Keratinocyte (primary cell): ENCODE measurements at places on chromosomes 13 and 19.
A peak's percentile ranks its signal among the peaks of the same experiment; 100 is the strongest.

GRCh38 chr13:78609464-78610205 is 6.3 kb upstream of the POU4F1 start:
- H3K36me3 ChIP-seq, result no peaks in the 10 kb centered on the region
- H3K27ac ChIP-seq, result no peak overlapping the region

- H3K36me3 ChIP-seq, result peaks cover 12% of the 10 kb centered on the region
- no peak for DNase-seq
- H3K4me1 ChIP-seq, result peaks cover 8% of the 10 kb centered on the region
- no peak overlapping the region for H3K4me3 ChIP-seq
- H3K27ac ChIP-seq, result no peak overlapping the region
These were observed 4.9 kb downstream of the SUGP1 start for GRCh38 chr19:19315444-19315843.

DNA sequence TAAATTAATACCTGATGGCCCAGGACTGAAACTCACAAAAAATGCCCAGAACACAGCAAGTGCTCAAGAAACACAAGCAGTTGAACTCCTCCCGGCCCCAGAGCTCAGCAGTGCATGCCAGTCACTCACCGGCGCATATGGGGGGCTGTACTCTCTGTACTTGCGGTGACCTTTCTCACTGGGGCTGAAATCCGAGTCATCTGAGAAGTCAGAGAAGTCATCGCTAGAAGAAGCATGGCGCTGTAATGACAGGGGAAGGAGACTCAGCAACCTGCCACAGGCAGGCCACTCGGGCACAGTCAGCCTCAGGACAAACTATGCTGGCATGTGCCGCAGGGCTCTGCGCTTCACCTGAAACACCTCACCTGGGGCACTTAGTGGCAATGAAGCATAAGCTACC is 19.7 kb downstream of the ZC3H4 start:
- DNase-seq, result no peak
- no peaks in the 10 kb centered on the region for H3K27me3 ChIP-seq
- H3K4me3 ChIP-seq, result no peak overlapping the region
- H3K27ac ChIP-seq, result no peak overlapping the region
- H3K36me3 ChIP-seq, result peaks cover 42% of the 10 kb centered on the region

DNA sequence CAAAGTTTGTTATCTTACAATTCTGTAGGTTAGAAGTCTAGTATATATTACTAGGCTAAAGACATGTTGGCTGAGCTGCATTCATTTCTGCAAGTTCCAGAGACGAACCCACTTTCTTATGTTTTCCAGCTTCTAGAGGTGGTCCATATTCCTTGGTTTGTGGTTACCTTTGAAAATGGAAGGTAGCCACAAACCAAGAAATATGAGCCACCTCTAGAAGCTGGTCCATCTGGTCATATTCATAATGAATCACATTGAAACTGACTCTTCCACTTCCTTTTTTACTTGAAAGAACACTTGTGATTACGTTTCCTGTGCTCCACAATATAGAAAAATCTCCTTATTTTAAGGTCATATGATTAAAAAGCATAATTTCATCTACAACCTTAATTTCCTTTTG is 943.0 kb upstream of the PCDH9 start:
- H3K27ac ChIP-seq, result no peak overlapping the region
- peaks cover 8% of the 10 kb centered on the region for H3K4me1 ChIP-seq
- H3K4me3 ChIP-seq, result no peak overlapping the region

DNA sequence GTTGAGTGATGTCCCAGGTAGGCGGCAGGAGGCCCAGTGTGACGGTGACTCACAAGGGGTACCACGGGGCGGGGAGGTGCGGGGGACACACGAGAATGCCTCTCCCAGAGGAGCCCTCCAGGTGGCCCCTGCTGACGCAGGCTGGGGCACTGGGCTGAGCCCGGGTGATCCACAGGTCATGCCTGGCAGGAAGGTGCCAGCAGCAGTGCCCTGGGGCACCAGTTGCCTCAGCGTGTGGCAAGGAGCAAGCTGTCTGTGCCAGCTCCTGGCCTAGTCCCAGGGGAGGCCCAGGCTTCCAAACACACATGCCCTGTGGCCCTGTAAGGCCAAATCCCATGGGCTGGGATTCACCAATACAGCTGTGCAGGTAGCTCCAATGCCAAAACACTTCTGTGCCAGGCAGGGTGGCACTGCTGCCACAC is 28.0 kb downstream of the AKT2 start:
- no peaks in the 10 kb centered on the region for H3K27me3 ChIP-seq
- no peak for DNase-seq
- H3K4me1 ChIP-seq, result peaks cover 9% of the 10 kb centered on the region
- peaks cover 16% of the 10 kb centered on the region for H3K36me3 ChIP-seq
- H3K4me3 ChIP-seq, result no peak overlapping the region

DNA sequence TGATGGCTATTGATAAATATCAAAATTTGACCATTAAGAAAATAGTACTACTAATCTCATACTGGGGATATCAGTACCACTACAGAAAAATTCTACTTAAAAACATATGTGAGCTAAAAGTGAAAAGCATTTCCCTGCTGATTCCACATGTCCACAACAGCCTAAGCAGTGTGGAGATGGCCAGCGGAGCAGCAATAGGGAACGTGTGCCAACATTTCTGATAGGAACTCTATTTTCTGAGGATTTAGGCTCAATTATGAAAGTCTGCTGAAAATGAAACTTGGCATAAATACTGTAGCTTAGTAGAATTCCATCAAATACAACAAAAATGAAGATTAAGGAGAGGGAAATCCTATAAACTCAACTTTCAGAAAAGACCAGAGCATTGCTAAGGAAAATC is 311.6 kb downstream of the ENOX1 start:
- no peaks in the 10 kb centered on the region for H3K36me3 ChIP-seq
- H3K4me1 ChIP-seq, result no peaks in the 10 kb centered on the region
- DNase-seq, result no peak
- H3K4me3 ChIP-seq, result no peak overlapping the region
- H3K27me3 ChIP-seq, result no peaks in the 10 kb centered on the region

- DNase-seq, result no peak
- peak overlapping the region; percentile 9 for H3K27ac ChIP-seq
- H3K4me1 ChIP-seq, result peaks cover 23% of the 10 kb centered on the region
These were observed 523 bp downstream of the ELAVL1 start for GRCh38 chr19:8004723-8005513.

GRCh38 chr19:6718741-6719539 is 1.5 kb downstream of the C3 start:
- peaks cover 14% of the 10 kb centered on the region for H3K4me1 ChIP-seq
- no peak overlapping the region for H3K4me3 ChIP-seq
- no peak for DNase-seq
- H3K27ac ChIP-seq, result no peak overlapping the region

DNA sequence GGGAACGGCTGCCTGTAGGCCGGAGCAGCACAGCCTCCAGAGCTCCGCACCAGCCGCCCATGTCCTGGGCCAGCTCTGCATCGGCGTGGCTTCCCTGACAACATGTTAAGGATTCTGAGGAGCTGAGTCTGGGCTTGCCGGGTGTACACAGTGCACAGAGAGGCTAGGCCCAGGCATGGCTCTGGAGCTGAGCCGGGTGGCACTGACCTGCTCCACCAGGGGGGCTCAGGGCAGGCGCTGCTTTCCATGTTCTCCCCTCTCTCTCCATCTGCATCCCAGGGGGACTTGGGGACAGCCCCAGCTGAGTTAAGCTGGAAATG is 31.6 kb downstream of the AP1M1 start:
- H3K4me3 ChIP-seq, result no peak overlapping the region
- peaks cover 27% of the 10 kb centered on the region for H3K36me3 ChIP-seq
- H3K27me3 ChIP-seq, result no peaks in the 10 kb centered on the region

GRCh38 chr13:83941701-83942335 is 59.5 kb upstream of the SLITRK1 start:
- H3K4me1 ChIP-seq, result peaks cover 19% of the 10 kb centered on the region
- H3K27ac ChIP-seq, result peak overlapping the region; percentile 70
- H3K36me3 ChIP-seq, result no peaks in the 10 kb centered on the region
- no peak overlapping the region for H3K4me3 ChIP-seq

DNA sequence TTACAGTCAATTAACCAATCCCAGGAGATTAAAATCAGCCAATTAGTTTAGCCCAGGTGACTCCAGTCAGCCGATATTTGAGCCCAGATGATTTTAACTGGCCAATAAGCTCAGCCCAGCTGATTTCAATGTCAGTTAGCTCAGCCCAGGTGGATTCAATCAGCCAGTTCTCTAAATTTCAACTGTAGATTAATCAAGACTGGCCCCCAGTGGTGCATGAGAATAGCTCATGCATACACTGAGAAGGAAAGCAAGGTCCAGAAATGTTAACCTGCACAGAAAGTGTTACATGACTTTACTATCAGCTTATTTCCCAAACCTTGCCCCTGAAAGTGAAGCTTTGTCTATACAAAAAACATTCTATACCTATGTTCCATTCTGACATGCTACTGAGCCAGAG is 55.4 kb upstream of the ZNF724 start:
- H3K36me3 ChIP-seq, result no peaks in the 10 kb centered on the region
- H3K27me3 ChIP-seq, result no peaks in the 10 kb centered on the region
- no peak overlapping the region for H3K4me3 ChIP-seq
- no peak overlapping the region for H3K27ac ChIP-seq

GRCh38 chr13:98848746-98849145 is 96.3 kb upstream of the SLC15A1 start:
- no peak for DNase-seq
- no peak overlapping the region for H3K27ac ChIP-seq
- H3K4me3 ChIP-seq, result no peak overlapping the region

- no peaks in the 10 kb centered on the region for H3K36me3 ChIP-seq
- peak overlapping the region; percentile 66 for H3K4me3 ChIP-seq
- peak overlapping the region; percentile 52 for H3K27ac ChIP-seq
- DNase-seq, result no peak
- peaks cover 17% of the 10 kb centered on the region for H3K27me3 ChIP-seq
- peaks cover 28% of the 10 kb centered on the region for H3K4me1 ChIP-seq
These were observed 5.3 kb downstream of the PRR36 start for GRCh38 chr19:7868671-7869452.

- H3K4me3 ChIP-seq, result peak overlapping the region; percentile 84
- peaks cover 48% of the 10 kb centered on the region for H3K4me1 ChIP-seq
- DNase-seq, result no peak
These were observed 1.4 kb downstream of the RNF126 start for GRCh38 chr19:661427-662196.

GRCh38 chr19:58460039-58460438 is 6.8 kb upstream of the ZNF324 start:
- H3K27ac ChIP-seq, result no peak overlapping the region
- no peak for DNase-seq
- H3K4me3 ChIP-seq, result no peak overlapping the region
- peaks cover 8% of the 10 kb centered on the region for H3K36me3 ChIP-seq

- H3K4me1 ChIP-seq, result no peaks in the 10 kb centered on the region
- H3K36me3 ChIP-seq, result no peaks in the 10 kb centered on the region
- no peak for DNase-seq
- H3K27me3 ChIP-seq, result peaks cover 8% of the 10 kb centered on the region
These were observed 147.5 kb downstream of the USP12 start for GRCh38 chr13:27024074-27024461.

DNA sequence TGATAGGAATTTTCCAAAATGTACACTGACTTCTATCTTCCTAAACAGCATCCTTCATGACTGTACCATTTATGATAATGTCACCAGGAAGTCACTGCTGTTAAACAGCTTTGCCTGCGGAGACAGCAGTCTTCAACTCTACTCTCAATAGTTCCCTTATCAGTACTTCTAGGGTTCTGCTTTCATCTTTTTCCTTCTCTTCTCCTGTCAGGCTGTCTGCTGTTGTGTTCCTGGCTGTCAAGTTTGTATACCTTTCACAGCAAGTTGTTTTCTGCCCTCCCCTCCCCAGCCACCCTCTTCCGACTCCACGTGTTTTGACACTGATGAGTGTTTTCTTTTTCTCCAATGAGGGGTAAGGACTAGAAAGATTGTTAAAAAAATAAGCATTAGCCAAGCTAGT is 2.2 kb downstream of the UPF3A start:
- H3K27ac ChIP-seq, result no peak overlapping the region
- peaks cover 26% of the 10 kb centered on the region for H3K4me1 ChIP-seq
- H3K36me3 ChIP-seq, result peaks cover 5% of the 10 kb centered on the region
- no peaks in the 10 kb centered on the region for H3K27me3 ChIP-seq
- H3K4me3 ChIP-seq, result no peak overlapping the region

DNA sequence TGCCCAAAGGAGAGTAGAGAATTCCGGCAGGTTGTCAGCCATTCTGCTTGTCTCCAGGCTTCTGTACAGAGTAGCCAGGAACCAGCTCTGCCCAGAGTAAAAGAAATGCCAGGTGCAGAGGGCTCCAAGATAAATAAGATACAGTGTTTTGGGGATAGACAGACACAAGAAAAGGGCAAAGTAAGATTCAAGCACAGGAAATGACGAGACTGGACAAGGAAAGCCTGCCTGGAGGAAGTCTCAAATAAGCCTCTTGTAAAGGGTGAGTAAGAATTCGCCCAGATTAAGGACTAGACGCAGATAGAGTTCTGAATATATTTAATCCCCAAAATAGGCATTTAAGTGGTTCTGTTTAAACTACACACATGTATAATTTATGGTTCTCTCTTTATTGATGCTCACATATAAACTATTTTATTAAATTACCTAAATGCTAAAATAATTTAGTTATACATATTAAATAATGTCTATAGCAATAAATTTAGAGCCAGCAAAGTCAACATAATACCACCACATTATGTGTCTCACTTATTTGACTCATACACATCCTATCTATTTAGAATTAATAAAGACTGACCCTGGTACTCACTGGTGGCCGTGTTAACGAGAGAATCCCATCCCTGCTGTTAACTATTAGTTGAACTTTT is 98.4 kb upstream of the RAP2A start:
- H3K27ac ChIP-seq, result no peak overlapping the region
- H3K4me1 ChIP-seq, result peaks cover 6% of the 10 kb centered on the region
- H3K27me3 ChIP-seq, result no peaks in the 10 kb centered on the region
- no peak overlapping the region for H3K4me3 ChIP-seq
- DNase-seq, result no peak
- H3K36me3 ChIP-seq, result no peaks in the 10 kb centered on the region

GRCh38 chr13:36362251-36362650 is 16.1 kb upstream of the SPART start:
- no peak overlapping the region for H3K27ac ChIP-seq
- no peaks in the 10 kb centered on the region for H3K27me3 ChIP-seq
- no peak overlapping the region for H3K4me3 ChIP-seq
- DNase-seq, result no peak

DNA sequence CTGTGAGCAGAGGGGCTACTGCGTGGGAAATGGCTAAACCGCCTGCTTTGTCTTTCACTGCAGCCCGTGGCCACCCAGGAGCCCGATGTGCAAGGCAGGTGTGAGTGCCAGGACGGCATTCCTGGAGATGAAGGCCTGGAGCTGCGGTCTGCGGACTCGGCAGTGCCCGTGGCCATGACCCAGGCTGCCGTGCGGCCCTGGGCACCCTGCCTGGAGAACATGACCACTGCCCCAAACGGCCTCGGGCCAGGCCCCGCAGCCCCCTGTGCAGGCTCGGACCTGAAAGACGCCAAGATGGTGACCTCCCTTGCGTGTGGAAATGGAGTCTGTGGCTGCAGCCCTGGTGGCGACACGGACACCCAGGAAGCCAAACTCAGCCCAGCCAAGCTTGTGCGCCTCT is 62.2 kb downstream of the SPATA13 start:
- H3K27ac ChIP-seq, result no peak overlapping the region
- no peaks in the 10 kb centered on the region for H3K27me3 ChIP-seq
- H3K4me1 ChIP-seq, result no peaks in the 10 kb centered on the region
- H3K36me3 ChIP-seq, result no peaks in the 10 kb centered on the region
- H3K4me3 ChIP-seq, result no peak overlapping the region
